ENCODE measurements at places on chromosomes 4 and X.

DNA sequence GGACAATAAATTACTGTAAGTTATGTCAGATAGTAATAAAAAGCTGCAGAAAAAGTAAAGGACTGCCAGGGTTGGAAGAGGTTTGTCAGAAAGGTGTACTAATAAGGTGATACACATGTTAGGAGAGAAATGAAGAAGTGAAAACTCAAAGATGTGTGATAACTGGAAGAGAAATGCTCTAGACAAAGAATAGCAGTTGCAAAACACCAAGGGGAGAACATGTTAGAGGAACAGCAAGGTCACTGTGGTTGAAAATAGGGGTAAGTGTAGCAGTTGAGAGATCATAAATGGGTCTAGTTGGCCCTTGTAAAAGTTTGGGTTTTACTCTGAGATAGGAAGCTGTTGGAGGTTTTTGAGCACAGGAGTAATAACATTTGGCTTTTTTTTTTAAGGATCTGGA is 46.9 kb downstream of the HSPA4L start:
- DNase-seq: no peak

DNA sequence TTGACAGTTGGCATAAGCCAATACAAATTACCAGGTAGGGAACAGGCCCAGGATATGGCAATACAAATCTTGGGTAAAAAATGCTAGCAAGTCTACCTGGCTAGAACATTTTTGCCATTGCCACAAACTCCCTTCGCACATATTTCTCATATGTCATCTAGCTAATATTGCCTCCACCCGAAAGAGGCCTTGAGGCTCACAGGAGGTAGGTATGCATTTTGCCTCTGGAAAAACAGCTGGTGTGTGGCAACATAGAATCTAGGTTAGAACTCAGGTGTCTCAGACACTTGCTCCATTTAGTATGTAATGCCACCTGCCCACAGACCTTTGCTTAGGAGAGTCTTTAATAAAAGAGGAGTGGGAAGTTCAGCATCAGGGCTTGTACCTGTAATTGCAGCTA is 16.3 kb upstream of the RAPGEF2 start:
- no peak for DNase-seq

DNA sequence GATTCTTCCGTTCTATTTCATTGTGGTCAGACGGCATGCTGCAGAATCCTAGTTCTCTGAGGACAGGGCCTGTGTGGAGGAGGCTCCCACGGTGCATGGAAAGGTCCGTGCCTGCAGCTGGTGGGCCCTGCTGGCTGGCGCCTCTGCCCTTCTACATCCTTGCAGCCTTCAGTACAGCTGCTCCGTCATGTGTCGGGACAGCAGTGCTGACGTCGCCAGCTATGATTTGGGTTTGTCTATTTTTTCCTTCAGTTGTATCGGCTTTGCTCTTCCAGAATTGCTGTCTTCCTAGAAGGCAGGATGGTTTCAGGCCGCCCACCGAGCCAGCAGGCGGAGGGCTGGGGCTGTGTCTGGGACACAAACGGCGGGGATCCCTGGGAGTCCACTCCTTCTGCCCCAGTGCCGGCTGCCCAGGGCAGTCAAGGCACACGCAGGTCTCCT is 32.1 kb upstream of the CPLX1 start:
- DNase-seq: no peak

DNA sequence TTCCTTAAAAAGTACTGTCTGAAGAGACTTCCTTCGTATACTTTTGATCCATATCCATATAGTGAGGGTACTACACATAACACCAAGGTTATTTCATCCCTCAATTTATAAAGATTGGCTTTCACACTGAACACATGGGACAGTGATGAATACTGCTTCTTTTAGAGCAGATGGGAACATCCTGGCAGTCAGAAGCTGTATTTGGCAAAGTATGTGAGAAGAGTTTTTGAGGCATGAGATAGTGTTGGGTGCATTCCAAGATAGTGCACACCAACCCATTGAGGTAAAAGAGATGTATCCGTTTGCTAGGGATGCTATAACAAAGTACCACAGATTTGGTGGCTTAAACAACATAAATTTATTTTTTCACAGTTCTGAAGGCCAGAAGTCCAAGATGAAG is 141.1 kb downstream of the MOSPD2 start:
- DNase-seq: no peak

- DNase-seq: peak; percentile 80
Observed at GRCh38 chrX:9912351-9913145, 54.6 kb upstream of the CLDN34 start.

DNA sequence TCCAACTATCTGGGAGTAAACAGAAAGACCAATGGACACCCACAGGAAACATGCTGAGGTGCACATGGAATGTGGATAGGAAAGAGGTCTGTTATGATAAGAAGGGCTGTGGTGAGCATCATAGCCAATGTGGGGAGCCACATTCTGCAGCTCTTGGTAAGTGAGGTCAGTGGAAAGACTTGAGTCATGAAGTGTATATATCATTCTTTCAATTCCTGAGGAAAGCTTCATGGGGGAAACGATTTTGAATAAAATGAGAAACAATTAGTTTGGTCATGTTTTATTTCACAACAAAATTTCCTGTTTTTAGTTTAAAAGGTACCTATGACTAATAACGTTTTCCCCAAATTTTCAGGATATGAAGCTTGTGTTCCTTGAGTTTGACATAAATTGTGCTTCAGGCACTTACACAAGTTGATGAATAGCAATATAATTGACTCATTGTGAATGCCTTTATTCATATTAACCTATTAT is 41.4 kb upstream of the RASSF6 start:
- DNase-seq: no peak

- no peak for DNase-seq
Observed at GRCh38 chrX:136920001-136920400, 39.5 kb upstream of the RBMX start.
